ENCODE measurements at places on chromosomes 2 and 18.

DNA sequence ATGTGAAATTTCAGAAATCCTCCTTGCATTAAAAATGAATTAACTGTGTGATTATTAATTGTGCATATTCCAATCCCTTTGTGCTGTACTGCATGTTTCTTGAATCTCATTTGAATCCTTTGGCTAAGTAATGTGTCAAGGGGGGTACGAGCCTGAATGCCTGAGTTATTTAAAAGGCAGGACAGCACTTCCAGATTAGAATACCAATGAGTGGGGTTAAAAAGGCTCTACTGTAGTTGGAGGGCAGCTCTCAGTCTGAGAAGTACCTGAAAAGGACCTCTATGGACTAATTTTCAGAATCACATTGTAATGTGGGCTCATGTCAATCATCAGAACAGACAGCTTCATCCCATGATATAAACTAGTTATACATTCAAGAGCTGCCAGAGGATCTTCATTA lies 423.0 kb downstream of the GRB14 start:
- DNase-seq, result no peak

- no peak for DNase-seq
These were observed 57.9 kb upstream of the EPC2 start for GRCh38 chr2:148586522-148587128.

DNA sequence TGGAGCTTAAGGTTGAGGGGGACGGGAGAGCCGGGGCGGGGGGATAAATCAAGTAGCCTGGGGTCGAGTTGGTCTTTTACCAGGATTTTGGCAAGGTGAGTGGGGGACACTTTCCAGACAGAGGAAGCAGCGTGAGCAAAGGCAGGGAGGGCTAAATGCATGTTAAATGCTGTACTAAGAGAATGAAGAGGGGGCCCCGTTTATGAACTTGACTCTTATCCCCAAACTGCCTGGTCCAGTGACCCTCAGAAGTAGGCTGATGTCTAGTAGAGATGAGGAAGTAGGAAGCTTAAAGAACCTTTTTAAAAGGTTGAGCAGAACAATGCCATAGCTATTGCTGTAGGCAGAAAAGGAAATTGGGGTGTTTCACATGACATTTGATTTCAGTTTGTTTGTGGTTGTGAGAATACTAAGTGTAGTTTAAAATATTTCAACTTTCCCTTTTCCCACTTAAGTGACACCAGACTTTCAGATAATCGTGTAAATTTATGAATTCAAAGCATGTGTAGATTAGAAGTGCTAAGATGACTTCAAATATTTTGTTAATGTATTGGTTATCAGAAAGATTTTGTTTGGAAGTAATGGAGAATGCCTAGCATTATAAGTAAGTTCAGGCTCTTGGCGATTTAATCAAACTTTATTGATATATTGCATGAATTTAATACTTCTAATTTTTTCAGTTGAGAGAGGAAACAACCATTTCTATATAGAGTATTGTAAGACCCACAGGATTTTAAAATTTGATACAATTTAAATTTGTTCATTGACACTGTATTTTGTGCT lies 1.8 kb downstream of the REL start:
- DNase-seq, result peak; percentile 15

DNA sequence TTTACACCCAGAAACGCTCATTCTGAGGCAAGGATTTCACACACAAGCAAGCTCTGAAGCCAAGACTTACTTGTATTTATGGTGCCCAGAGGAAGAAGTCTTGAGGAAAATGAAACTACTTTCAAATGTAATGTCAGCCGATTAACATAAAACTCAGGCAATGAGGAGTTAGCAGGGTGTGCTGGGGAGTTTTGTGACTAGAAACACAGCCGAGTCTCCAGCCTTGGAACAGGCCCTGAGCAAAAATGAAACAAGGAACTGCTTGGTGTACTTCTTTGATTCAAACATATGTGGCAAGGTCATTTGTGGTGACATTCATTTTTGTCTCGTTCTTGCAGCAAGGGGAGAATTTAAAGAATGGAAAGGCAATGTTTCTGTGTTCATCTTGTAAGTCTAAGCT lies 4.5 kb downstream of the DYTN start:
- no peak for DNase-seq

- no peak for DNase-seq
These were observed 1233.5 kb upstream of the NXPH2 start for GRCh38 chr2:140013545-140014203.

GRCh38 chr18:7333025-7333562 lies 102.2 kb downstream of the LRRC30 start:
- no peak for DNase-seq

DNA sequence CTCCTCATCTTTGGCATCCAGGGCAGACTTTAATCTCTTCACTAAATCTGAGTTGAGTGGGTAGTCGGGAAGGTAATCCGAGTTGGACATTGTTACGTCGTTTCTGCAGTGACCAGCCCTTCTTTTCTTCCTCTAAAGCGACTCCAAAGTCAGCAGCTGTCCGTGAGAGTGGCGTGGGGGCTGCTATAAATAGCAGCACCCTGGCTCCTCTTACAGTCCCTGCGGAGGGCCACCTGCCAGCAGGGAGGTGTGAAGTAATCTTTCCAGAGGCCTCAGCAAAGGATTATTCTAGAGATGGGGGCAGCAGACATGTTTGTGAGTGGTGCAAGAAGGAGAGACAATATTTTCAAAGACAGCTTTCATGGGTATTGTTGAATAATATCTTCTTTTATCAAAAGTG lies at the start of gene ASB18:
ASB18 (minus strand) TSS at position 151 of the 400 bp plus-strand sequence; CDS start at position 90, 61 bp downstream.
- DNase-seq, result no peak

DNA sequence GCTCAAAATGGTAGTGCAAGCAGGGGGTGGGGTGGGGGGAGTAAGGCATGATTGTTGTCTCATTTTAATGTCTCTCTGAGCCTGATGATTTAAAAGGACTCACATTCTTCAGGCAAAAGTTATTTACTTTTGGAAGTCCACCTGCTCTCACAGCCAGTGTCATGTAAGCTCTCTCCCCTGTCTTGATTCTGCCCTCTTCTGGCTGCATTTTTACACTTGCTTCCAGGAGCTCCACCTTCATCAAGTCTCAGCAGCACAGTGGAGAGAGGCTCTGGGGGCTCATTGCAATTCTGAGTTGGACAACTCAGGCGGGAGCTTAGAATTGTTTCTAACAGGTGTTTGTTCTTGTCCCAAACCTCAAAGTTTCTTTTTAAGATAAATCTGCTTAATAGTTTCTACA lies 39.2 kb downstream of the GNAL start:
- DNase-seq, result peak; percentile 25

- DNase-seq, result no peak
These were observed 231.7 kb upstream of the HS6ST1 start for GRCh38 chr2:128550389-128550788.

- no peak for DNase-seq
These were observed 76.9 kb downstream of the PTPN4 start for GRCh38 chr2:119836455-119837142.

- DNase-seq, result no peak
These were observed 408.6 kb downstream of the GALR1 start for GRCh38 chr18:77658299-77658662.

- DNase-seq, result no peak
These were observed 228.7 kb downstream of the FSIP2 start for GRCh38 chr2:185967335-185967734.

- DNase-seq, result no peak
These were observed 15.0 kb downstream of the ZC3H8 start for GRCh38 chr2:112239862-112240261.

GRCh38 chr2:143463719-143464118 lies 334.5 kb downstream of the ARHGAP15 start:
- no peak for DNase-seq

- no peak for DNase-seq
These were observed 117.4 kb downstream of the SPTBN1 start for GRCh38 chr2:54573537-54573919.

DNA sequence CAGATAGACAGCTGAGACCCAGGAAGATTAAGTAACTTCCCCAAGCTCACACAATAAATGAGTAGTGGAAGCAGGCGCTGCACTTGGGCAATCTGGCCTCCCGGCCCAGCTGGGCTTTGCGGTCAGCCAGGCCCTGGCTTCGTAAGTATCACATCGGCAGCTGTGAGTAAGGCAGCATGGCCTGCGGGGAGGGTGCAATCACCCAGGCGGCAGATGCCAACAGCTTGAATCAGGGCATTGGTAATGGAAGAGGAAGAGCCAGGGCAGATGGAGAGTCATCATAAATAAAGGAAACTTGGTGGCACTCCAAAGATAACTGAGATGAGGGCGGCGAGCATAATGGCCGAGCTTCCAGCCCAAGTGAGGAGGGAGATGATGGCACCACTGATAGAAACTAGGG lies 217.9 kb upstream of the PID1 start:
- peak; percentile 94 for DNase-seq

- DNase-seq, result no peak
These were observed 37.1 kb downstream of the SH2D6 start for GRCh38 chr2:85455552-85456090.

DNA sequence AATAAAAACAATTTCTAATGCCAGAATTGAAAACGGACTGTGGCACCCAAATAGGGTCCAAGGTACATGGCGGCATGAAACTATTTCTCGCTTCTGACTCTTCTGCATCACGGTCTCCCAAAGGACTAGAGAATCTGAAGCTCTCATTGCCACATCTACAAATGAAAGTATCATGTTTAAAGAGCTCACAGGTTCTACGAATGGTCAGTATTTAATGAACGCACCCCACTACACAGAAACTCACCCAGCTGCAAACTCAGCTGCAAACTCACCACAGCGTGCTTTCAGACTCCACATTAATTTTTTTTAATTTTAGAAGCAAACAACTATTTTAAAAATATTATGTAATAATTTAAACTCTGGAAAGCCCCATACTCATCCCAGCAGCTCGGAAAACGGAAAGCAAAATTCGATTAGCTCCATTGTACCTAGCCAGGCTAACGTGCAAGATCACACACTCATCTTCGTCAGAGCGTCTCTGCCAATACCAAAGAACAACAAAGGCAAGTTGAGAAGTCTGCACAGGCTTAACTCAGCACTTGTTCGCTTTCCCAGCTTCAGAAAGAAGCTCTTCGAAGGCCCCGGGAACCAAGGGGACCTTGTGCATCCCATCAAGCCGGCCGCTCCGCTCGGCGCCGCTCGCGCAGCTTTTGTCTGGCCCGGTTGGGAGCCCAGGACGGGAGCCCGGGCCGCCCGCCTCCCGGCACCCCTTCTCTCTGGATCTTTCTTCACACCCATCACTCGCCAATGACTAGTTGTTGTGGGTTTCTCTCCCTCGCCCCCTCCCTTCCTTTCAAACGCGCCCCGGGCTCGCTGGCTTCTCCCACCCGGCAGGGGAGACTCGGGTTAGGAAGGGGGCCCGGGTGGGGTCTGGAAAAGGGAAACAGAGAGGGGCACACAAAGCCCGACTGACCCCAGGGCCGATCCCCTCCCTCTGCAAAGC lies 785 bp downstream of the CLASP1 start:
- peak; percentile 68 for DNase-seq

GRCh38 chr2:128530025-128530573 lies 211.4 kb upstream of the HS6ST1 start:
- DNase-seq, result no peak

DNA sequence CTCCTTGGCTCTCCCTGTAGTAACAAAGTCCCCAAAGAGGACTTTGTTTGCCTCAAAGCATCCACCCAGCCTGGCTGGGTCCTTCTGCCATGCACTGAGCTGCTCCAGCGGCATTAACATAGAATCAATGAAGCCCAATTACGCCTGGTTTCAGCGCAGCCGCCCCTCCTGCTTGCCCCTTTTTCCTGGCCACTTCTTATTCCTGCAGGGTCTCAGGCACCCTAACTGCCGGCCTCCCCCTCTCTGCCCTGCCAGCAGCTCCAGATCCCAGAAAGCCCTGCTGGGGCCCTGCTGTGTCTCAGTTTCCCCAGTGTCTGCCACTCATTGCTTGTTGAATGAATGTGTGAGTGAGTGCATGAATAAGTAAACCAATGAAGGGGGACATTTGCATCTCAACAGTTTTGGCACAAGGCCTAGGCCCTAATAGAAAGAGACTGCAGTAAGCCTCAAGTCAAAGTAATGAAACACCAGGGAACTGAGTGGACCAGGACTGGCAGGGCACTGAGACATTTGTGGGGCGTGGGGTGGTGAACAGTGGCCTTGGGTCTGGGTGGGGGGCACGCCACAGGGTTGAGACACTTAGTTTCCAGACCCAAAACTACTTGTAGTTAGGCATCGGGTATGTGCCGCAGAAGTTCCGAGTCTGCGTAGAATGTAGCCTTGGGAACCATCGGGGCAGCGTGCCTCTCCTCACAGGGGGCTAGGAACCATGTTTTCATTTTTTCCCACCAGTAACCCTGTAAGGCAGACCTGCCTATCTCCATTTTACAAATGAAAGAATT lies 60.6 kb downstream of the SMAD7 start:
- DNase-seq, result no peak

DNA sequence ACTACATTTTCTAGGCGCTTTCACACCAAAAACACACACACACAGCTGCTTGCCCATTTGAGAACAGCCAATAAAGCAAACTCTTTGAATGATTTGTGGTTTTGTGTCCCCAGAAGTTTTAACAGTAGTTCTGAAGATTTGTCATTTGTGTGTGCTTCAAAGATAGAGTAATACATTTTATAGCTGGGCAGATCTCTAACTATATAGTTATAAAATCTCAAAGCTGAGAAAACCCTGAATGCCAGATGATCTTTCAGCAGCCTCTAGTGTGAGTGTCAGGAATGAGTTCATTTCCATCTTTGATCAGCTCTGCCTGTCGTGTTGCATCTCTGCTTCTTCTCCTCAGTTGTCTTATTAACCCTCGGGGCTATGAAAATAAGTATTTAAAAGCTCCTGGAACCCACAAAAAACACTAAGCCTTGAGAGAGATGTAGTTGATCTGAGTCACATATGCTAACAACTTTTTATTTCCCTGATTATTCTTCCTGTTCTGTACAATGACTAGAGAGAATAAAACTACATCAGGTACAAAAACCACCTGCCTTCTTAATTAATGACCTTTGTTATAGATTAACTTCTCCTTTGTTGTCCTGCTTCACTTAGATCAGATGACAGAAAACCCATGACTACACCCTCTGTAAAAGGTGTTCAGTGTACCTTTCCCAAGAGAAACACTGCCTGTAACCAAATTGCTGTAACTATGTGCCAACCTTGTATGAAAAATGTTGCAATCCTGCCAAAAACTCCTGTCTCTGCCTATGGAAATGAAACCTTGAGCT lies 30.0 kb upstream of the SLC3A1 start:
- no peak for DNase-seq

GRCh38 chr18:49344825-49345224 lies 115.6 kb downstream of the DYM start:
- no peak for DNase-seq

- peak; percentile 13 for DNase-seq
These were observed 32.0 kb downstream of the NEDD4L start for GRCh38 chr18:58076052-58076451.

DNA sequence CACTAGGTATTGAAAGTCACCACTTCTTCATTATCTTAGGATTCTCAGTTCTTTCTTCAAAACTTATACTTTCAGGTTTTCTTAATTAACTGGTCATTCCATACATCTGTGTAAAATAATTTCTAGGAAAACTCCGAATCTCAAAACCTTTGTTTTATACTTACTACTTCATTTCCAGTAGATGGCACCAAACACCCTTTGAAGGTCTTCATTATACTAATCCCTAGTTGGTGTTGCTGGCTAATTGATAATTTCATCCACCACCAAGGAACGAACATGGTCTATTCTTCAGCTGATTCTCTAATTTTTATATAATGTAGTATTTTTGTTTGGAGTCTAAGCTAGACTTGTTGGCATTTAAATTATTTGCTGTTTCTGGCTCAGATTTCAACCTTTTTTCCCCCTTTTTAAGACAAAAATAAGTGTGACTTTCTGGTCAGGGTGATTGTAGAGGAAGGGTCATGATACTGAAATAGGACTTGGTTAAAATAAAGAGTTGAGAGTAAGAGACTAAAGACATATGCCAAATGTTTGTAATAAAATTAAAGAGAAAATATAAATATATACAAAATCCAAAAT lies 2.8 kb upstream of the MXD1 start:
- peak; percentile 78 for DNase-seq

- DNase-seq, result no peak
These were observed 18.2 kb upstream of the ADAM17 start for GRCh38 chr2:9573840-9574239.
